ENCODE measurements at places on chromosomes 1 and 21.

DNA sequence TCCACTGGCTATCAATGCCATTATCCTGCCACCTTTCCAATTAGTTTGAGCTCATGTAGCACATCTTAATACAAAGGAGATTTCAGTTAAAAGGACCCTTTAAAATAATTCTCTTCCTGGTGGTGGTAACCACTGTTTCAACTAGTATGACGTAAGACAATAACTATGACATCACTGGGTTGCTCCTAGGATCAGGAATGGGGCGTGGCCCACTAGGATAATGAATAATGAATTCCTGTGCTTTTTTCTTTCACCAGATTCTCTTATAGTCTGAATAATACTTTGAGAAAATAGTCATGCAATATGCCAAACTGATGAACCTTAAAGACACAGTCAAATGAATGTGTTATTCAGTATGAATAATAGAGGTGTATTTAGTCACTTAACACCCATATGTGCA is 10.6 kb upstream of the KIFAP3 start:
- no peak for DNase-seq

GRCh38 chr1:115908565-115909274 is 67.6 kb upstream of the SLC22A15 start:
- DNase-seq, result no peak

DNA sequence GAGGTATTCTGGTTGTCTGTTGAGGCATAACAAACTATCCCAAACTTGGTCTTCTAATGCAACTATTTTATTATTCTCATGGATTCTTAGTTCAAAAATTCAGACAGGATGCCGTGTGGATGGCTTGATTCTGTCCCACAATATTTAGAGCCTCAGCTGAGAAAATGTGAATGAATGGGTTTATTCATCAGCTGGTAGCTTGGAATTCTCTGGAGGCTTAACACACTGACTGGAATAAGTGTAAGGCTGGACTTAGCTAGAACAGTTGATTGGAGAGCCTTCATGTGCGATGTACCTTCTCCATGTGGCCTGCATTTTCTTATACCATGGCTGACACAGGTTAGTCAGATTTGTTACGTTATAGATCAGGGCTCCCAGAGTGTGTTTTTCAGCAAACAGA is 30.8 kb downstream of the TNNI3K start:
- DNase-seq, result no peak

GRCh38 chr1:84505493-84506001 is 639 bp upstream of the SPATA1 start:
- peak; percentile 74 for DNase-seq

DNA sequence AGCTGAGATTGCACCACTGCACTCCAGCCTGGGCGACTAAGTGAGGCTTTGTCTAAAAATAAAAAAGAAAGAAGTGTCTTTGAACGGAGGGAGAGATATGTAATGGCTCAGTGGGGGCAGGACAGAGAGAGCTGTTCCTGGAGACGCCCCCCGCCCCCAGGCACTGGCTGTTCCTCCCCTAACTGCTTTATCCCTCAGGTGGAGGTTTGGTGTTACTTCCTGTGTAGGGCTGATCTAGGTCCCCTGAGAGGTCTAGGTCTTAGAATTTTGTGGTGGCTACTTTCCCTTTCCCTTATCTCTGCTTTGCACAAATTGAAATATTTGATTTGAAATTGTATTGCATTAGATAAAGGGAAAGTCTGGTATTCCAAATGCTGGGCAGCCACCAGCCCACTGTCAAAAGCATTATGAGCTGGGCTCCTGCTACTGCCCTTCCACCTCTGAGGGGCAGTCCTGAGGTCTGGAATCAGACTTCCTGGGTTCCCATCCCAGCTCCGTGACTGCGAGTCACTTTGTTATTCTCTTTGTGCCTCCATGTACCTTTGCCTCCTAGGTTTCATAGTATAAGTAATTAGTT is 134.8 kb upstream of the KIF26B start:
- no peak for DNase-seq

- DNase-seq, result no peak
These were observed 32.7 kb upstream of the CD2 start for GRCh38 chr1:116721451-116722007.

DNA sequence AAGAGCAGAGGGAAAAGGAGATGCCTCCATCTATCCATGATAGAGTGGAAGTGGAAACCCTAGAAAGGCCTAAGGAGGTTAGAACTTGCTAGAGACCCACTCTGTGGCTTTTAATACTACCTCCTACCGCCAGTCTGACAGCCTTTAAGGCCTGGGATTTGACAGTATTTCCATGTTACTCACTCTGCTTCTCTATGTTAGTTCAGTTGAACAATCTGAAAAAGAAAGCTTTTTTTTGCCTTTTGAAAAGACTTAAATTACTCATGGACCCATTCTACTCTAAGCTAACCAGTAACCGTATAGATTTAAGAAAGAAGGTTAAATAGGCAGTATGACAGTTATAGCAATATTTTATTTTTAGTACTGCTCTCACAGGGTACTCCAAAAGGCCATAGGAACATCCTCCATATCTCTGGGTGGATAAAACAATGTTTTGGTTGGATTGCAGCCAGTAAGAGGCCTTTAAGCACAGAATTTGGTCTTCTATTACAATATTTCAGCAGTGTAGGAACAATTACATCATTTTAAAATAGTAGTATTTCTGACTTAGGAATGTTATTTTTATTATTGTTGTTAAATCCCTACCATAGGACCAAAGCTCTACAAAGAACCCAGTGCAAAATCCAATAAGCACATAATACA is 15.9 kb upstream of the GPR25 start:
- DNase-seq, result no peak

GRCh38 chr21:32325706-32326105 is 27.1 kb downstream of the MRAP start:
- DNase-seq, result no peak

GRCh38 chr1:70033266-70033873 is 172.0 kb downstream of the LRRC40 start:
- no peak for DNase-seq

DNA sequence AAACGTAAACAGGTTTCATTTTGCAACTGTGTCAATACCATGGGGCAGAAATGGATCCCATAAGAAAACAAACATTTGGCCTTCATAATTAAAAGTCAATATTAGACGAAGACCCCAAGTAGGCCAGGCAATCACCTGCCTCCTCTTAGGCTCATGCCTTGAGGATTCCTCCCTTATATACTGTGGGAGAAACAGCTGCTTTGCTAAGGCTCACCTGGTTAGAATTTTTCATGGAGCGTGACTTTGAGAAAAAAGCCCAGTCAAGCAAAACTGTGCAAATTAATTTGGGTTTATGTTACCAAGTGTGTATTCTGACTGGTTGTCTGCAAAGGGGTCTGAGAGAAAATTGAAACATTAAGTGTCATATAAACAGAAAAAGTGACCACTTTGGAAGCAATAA is 605.3 kb upstream of the USP24 start:
- no peak for DNase-seq

- DNase-seq, result no peak
These were observed 86.2 kb upstream of the ARHGAP29 start for GRCh38 chr1:94323311-94324177.

- no peak for DNase-seq
These were observed 51.2 kb downstream of the RNF2 start for GRCh38 chr1:185096531-185096930.

- DNase-seq, result no peak
These were observed 4.4 kb upstream of the BATF3 start for GRCh38 chr1:212703991-212704564.

- DNase-seq, result peak; percentile 68
These were observed 42.1 kb upstream of the SRP9 start for GRCh38 chr1:225735252-225736149.

- no peak for DNase-seq
These were observed 24.1 kb downstream of the PTGER3 start for GRCh38 chr1:71023515-71023914.

DNA sequence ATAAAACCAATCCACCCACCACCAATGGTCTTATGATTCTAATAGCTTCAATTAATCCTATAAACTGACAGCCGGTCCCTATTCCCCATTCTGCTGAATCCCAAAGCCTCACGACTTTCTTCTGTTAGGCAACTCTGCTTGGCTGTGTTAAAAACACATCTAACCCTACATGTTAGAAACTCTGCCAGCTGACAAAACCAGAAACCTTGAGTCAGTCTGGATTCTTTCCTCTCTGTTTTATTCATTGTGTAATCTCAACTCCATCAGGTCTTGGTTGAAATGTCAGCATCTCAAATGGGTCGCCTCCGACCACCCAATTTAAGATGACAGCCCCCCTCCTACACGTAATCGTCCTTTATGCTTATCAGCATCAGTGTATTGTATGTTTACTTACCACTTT is 312.1 kb downstream of the DISC1 start:
- DNase-seq, result no peak

GRCh38 chr1:240612811-240613210 is 856 bp upstream of the GREM2 start:
- DNase-seq, result no peak

DNA sequence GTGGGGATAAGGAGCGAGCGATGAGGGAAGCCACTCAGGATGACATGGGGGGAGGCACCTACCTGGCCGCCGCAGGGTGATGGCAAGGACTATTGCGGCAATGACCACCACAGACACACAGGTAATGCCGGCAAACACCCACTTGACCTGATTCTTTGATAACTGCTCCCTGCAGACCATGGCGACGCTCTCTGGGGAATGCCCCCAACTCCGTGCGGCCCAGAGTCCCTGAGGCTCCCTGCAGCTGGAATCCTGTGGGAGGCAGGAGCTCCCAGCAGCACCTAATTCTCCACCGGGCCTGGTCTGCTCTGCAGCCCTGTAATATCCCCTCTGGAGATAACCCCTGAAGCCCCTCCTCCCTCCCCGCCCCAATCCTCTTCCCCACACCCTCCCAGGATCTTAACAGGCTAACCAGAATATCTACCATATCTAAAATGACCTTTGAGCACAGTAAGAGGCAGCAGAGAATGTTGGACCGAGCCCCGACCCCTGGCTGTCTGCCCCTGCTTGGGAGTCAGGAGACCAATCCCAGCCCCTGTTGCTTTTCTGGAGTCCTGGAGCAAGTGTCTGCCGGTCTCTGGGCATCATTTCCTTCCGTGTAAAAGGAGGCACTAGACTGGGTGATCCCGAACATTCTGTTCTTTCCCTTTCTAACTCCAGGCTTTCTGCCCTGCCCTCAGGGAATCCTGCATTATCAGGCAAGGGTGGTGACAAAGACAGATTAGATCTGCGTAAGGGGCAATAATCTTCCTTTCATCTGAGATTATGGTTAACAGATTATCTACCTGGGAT is at the start of gene FAM151A:
TSS of gene FAM151A (minus strand) at position 310 of the 792 bp plus-strand sequence. CDS start at position 180, 130 bp downstream.
- no peak for DNase-seq

DNA sequence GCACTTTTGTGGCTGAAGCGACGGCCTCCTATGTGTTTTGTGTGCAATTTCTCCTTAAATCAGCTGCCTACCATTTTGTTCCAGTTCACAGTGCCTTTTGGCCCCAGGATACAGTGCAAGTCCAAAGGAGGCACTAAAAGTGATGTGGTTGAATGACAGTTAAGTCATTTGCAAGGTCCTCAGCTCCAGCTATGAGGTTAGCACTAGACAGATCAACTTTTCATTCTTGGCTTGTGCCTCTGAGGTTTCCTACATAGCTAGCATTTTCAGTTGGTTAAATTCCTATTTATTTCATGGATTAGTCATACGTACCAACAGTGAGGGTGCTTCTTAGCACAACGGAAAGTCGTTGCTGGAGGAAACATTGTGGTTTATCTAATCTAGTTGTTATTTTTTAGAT is 59.3 kb upstream of the NTPCR start:
- DNase-seq, result no peak

GRCh38 chr1:103516693-103517092 is 8.8 kb upstream of the RNPC3 start:
- no peak for DNase-seq

DNA sequence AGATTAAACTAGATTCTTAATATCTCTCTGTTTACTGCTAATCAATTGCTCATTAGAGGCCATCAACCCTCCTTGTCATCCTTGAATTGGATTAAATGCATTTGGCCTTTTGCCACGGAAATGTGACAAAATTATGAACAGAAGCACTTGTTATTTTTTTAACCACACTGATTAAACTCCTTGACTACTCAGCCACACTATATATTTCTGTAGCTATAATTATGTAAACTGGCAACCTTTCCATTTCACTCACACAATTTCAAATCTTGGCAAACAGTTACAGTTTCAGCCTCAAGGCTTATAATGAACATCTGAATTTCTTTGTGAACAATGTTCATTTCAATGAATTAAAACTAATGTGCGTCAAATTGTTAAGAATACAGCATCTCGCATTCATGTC is 10.1 kb downstream of the ADAMTS5 start:
- no peak for DNase-seq

GRCh38 chr1:41013796-41014195 is 7.7 kb downstream of the SLFNL1 start:
- no peak for DNase-seq

DNA sequence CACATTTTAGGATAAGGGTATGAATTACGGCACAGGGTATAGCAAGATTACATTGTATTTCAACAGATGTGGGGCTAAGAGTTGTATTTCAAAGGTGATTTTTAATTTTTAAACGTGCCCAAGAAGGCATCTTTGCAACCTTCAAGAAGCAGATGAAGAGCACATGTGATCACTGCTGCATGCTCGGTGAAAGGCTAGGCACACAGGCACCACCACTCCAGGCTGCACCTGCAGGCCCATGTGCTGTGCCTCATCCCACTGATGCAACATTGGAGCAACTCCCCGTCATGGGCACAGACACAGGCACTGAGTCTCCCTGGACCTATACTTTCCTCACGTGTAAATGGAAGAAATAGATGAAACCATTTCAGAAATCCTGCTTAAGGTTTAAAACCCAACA is 23.5 kb downstream of the UBE2G2 start:
- no peak for DNase-seq

GRCh38 chr1:71666609-71667008 is 585.8 kb upstream of the ZRANB2 start:
- DNase-seq, result no peak

GRCh38 chr1:239722035-239722434 is 335.7 kb downstream of the CHRM3 start:
- no peak for DNase-seq

DNA sequence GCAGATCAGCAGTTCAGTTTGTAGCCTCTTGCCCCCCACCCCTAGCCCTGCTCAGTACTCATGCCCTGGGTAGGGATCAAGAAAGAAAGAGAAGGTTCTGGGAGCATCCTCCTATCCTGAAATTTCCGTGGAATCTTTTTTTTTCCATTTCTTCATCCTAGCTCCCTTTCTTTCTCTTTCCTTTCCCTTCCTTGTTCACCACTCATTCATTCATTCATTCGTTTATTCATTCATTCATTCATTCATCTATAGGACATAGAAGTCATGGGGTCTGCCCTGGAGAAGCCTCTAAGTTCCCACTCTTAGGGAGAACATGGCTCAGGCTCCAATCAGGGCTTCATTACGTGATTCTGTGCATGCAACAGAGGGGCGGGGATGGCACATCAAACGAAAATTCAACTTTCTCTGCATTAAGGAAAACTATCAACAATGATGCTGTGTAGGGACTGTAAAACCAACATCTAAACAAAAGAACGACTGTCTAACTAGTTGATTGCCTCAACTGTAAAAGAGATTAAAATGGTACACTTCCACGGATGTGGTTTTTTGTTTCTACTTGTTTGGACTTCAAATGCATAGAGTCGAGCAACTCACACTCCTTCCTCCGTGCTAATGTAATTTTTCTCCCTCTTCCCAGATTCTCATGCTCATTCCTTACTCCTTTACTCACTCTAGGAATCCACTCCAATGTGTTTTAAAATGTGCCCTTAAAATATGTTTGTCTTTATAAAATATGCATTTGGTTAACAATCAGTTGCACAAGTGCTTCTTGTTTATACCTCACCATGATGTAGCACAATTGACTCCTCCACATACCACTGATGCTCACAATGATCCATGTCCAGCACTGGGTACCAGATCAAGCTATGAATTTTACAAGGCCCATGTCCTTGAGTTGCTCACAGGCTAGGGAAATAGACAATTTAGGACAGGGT is 101.2 kb upstream of the SLC2A1 start:
- DNase-seq, result no peak

Data from left ventricle myocardium inferior (tissue), 1 donor.